ENCODE measurements at places on chromosomes 3 and 15.

DNA sequence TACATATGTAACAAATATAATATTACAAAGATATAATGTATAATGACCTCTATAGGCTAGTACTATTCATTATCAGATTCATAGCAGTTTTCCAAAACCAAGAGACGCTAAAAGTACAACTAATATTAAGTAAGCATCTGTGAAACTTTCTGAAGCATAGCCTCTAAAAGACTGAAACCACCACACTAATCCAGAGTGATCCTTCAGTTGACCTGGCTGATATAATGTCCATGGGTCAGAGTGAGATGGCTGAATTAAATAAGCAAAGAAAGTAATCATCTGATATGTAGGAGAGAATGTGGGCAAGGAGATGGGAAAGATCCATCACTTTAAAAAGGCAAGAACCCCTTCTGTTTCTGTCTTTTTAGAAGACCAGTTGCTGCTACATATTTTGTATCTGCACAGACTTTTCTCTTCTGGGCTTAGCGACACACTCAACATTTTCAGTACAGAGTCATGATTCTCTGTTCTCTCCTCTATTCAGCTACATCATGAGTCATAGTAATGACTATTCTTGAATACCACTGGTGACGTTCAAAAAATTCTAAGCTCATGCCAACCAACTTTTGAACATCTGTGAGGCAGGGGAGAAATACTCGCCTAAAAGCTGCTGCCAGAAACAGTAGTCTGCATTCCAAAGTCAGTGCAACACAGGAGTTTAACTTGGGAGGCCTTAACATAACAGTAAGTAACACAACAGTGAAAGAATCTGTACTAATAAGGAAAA, 149.6 kb downstream of the MAGI1 start:
- H3K27ac ChIP-seq = no peak overlapping the region
- no peaks in the 10 kb centered on the region for H3K27me3 ChIP-seq
- H3K36me3 ChIP-seq = no peaks in the 10 kb centered on the region
- no peak overlapping the region for H3K4me3 ChIP-seq
- no peak for DNase-seq

DNA sequence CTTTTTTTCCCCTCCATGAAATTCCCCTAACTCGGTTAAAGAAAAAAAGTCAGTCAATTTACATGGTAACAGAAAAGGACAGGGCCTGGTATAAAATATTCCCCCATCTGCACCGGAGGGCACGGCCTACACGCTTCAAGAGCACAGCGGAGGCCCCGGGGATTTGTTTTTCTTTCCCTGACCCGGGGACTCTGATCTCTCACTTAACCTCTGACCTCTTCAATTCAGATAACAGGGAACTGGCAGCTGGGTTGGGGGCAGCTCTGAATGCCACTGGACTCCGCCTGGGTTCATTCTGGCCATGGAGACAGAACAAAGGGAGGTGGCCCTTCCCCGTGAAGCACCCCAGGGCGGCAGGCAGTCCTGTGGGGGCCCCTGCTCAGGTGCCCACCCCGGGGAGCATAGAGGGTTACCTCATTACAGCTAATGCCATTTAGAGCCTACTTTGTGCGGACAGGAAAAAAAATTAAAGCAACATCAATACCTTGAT, 257.5 kb downstream of the SHQ1 start:
- H3K27ac ChIP-seq = no peak overlapping the region
- no peaks in the 10 kb centered on the region for H3K36me3 ChIP-seq
- H3K4me3 ChIP-seq = no peak overlapping the region
- no peaks in the 10 kb centered on the region for H3K27me3 ChIP-seq
- no peak for DNase-seq

GRCh38 chr3:14672588-14672987, 2.4 kb upstream of the C3orf20 start:
- H3K27ac ChIP-seq = no peak overlapping the region
- H3K4me1 ChIP-seq = no peaks in the 10 kb centered on the region
- H3K36me3 ChIP-seq = peaks cover 62% of the 10 kb centered on the region
- DNase-seq = no peak
- no peaks in the 10 kb centered on the region for H3K27me3 ChIP-seq

GRCh38 chr3:188855675-188856074, 316.1 kb upstream of the TPRG1 start:
- H3K27ac ChIP-seq = no peak overlapping the region
- no peak for DNase-seq
- no peak overlapping the region for H3K4me3 ChIP-seq
- H3K36me3 ChIP-seq = no peaks in the 10 kb centered on the region

GRCh38 chr3:66989860-66990696, 8.0 kb upstream of the KBTBD8 start:
- peaks cover 2% of the 10 kb centered on the region for H3K4me1 ChIP-seq
- no peaks in the 10 kb centered on the region for H3K36me3 ChIP-seq
- H3K27ac ChIP-seq = no peak overlapping the region

DNA sequence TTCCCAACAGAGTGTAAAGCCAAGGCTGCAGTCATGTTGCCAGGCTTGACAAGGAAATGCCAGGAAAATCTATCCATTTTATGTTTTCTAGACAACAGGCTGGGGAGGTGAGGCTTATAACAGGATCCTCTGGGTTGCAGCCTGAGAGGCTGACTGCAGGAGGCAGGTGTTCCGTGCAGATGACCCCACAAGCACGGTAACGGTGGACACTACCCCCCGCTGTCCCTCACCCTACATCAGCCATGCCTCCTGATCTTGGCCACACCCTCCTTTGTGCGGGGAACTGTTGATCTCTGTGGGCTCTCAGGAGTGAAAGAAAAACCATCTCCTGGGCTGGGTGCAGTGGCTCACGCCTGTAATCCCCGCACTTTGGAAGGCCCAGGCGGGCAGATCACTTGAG, 68.0 kb upstream of the ADPGK start:
- no peaks in the 10 kb centered on the region for H3K36me3 ChIP-seq
- H3K4me3 ChIP-seq = no peak overlapping the region
- no peaks in the 10 kb centered on the region for H3K4me1 ChIP-seq
- H3K27me3 ChIP-seq = peaks cover 12% of the 10 kb centered on the region
- no peak for DNase-seq

DNA sequence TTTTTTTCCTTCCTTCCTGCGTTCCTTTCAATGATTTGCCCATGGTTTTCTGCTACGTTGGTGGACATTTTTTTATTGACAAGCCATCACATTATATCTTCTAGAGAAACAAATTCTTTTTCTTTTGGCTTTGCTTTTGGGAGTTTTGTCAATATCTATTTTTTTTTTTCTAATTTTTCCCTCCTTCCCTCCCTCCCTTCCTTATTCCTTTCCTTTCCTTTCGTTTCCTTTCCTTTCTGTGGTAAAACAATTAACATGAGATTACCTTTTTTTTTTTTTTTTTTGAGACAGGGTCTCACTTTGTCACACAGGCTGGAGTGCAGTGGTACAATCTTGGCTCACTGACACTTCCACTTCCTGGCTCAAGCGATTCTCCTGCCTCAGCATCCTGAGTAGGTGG, 153.7 kb downstream of the THRB start:
- peaks cover 3% of the 10 kb centered on the region for H3K27me3 ChIP-seq
- no peak for DNase-seq
- H3K36me3 ChIP-seq = no peaks in the 10 kb centered on the region
- H3K4me1 ChIP-seq = peaks cover 2% of the 10 kb centered on the region
- H3K4me3 ChIP-seq = no peak overlapping the region

DNA sequence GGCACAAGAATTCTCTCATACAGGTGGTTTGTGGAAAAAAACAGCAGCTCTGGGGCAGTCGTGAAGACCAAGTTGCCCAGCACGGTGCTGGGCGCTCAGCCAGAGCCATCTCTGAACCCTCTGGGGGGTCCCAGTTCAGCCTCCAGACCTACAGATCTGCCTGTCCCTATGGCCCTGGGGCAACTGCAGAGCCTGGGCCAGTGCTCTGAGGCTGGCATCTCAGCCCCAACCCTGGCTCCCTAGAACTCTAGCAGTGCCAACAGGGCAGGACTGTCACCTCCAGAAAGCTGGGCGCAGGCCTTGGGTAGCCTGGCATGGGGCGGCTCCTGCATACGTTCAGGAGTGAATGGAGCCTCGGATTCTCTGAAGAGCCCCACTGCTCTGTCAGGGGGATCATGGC, 44.7 kb downstream of the DNAJB8 start:
- DNase-seq = no peak
- H3K27me3 ChIP-seq = peaks cover 3% of the 10 kb centered on the region
- H3K4me3 ChIP-seq = no peak overlapping the region
- no peaks in the 10 kb centered on the region for H3K36me3 ChIP-seq
- no peak overlapping the region for H3K27ac ChIP-seq

DNA sequence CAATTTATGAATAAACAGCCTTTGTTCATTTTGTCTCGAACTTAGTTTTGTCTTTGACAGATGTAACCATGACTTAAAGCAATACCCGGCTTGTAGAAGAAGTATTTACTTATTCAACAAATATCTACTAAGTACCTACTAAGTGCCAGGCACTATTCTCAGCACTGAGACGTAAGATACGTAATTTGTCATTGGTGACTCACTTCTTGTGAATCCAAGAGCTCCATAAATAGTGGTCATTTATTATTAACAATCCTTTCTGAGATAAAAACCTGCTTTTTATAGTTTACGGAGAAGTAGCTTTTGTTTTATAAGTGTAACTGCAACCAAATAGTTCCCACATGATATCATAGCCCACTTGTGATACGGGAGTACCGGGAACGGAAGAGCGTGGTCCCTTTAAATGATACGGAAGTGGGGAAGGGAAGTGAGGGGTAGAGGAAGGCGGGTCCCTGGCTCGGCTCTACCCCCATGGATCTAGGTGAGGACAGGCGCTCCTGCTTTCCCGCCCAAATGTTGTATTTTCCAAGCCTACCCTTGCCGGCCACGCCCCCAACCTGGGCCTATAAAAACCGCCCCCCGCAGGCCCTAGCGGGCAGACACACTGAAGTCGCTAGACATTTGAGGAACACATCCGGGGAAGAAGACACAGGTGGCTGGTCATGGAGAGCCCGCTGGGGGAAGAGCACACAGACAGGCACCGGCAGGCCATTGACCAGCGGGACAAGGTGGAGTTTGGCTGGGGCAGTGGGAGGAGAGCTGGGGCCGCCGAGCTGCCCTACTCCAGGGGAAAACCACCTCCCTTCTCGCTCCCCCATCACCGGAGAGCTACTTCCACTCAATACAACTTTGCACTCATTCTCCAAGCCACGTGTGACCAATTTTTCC, at the start of gene SAMMSON:
Gene SAMMSON (plus strand): TSS at position 594 of the 888 bp plus-strand sequence.
- DNase-seq = no peak
- no peak within 1 kb of the TSS for H3K4me3 ChIP-seq
- H3K36me3 ChIP-seq = no peaks in the 10 kb centered on the region
- H3K4me1 ChIP-seq = no peaks in the 10 kb centered on the region
- H3K27me3 ChIP-seq = no peaks in the 10 kb centered on the region

DNA sequence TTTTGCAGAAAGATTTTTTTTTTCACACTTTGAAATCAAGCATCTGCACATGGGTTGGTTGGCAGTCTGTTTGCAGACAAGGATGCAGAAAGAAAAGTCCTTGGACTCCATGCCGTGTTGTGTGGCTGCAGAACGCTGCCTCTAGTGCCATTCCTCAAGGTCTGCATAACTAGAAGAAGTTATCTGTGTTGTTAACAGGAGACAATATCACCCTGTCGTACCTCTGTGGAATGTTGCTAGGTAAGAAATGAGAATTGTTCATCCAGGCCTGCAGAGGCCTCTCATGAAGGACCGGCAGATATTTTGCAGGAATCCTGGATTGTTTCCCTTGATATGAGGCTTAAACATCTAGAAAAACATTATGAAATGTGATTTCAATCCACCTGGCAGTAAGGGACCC, 58.5 kb upstream of the PPARG start:
- H3K4me3 ChIP-seq = no peak overlapping the region
- H3K4me1 ChIP-seq = peaks cover 24% of the 10 kb centered on the region
- H3K27me3 ChIP-seq = peaks cover 12% of the 10 kb centered on the region
- no peak for DNase-seq
- no peak overlapping the region for H3K27ac ChIP-seq

All from activated T-helper 2 cell treated with anti-CD3 and anti-CD28 coated beads, Interferon-gamma antibody, Interleukin-2, Interleukin-4, amounts not matched to agents 10 μg/mL and 5 μg/mL and 100 μg/mL, durations not matched to agents 14 hours and 24 hours and 36 hours (primary cell).